ENCODE measurements at places on chromosomes 16 and 17.

- H3K27ac ChIP-seq, result no peak overlapping the region
- no peak overlapping the region for H3K4me3 ChIP-seq
- no peaks in the 10 kb centered on the region for H3K36me3 ChIP-seq
- H3K27me3 ChIP-seq, result no peaks in the 10 kb centered on the region
- no peak for DNase-seq
Measured at GRCh38 chr17:82277851-82278250, 4.4 kb upstream of the CSNK1D start.

DNA sequence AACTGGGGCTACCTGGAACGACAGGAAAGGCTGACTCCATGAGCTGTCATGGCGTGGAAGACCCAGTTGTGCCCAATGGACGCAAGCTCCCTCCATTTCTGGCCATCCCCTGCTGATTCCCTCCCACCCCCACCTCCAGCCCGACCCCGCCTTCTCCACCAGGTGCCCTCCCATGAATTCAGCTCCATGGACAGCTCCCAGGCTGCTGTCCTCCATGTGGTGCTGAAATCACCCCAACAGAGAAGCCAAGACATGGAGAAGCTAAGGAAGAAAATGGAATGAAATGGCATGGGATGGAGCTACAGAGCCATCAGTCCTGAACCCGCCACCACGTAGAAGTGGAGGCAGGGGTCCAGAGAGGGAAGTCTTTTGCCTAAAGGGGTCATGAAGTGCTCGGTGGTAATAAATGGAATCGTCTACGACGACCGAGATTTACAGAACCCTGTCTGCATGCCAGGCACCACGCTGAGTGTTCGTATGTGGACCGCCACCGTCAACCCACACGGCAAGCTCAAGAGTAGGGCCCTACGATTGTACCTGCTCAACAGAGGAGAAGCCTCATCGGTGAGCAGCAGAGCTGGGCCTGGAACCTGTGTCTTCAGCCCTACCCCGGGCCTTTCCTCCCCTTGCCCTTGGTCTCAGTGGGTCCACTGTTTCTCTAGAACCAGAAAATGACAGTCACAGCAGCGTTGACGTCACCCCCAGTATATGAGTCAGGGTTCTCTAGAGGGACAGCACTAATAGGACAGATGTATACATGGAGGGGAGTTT, 9.3 kb upstream of the ZC3H18 start:
- H3K4me3 ChIP-seq, result no peak overlapping the region
- H3K27ac ChIP-seq, result no peak overlapping the region
- H3K27me3 ChIP-seq, result no peaks in the 10 kb centered on the region

GRCh38 chr17:65408050-65408449, 153.4 kb downstream of the AXIN2 start:
- H3K4me3 ChIP-seq, result no peak overlapping the region
- H3K4me1 ChIP-seq, result peaks cover 10% of the 10 kb centered on the region
- DNase-seq, result no peak
- H3K36me3 ChIP-seq, result no peaks in the 10 kb centered on the region
- H3K27ac ChIP-seq, result no peak overlapping the region

GRCh38 chr17:7460850-7461660, 16.2 kb downstream of the CHRNB1 start:
- peaks cover 10% of the 10 kb centered on the region for H3K4me1 ChIP-seq
- no peak overlapping the region for H3K4me3 ChIP-seq
- H3K27ac ChIP-seq, result peak overlapping the region; percentile 12
- H3K36me3 ChIP-seq, result peaks cover 30% of the 10 kb centered on the region

DNA sequence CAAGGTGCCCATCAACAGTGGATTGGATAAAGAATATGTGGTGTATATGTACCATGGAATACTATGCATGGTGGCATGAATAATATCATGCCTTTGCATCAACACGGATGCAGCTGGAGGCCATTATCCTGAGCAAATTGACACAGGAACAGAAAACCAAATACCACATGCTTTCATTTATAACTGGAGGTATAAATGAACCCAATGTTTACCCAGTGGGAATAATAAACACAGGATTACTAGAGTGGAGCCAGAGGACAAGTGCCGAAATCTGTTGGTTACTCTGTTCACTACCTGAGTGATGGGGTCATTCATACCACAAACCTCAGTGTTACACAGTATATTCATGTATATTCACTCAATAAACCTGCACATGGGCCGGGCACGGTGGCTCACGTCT, 125.2 kb downstream of the CDH11 start:
- no peaks in the 10 kb centered on the region for H3K27me3 ChIP-seq
- no peak for DNase-seq
- H3K4me3 ChIP-seq, result no peak overlapping the region
- no peak overlapping the region for H3K27ac ChIP-seq
- H3K36me3 ChIP-seq, result no peaks in the 10 kb centered on the region

DNA sequence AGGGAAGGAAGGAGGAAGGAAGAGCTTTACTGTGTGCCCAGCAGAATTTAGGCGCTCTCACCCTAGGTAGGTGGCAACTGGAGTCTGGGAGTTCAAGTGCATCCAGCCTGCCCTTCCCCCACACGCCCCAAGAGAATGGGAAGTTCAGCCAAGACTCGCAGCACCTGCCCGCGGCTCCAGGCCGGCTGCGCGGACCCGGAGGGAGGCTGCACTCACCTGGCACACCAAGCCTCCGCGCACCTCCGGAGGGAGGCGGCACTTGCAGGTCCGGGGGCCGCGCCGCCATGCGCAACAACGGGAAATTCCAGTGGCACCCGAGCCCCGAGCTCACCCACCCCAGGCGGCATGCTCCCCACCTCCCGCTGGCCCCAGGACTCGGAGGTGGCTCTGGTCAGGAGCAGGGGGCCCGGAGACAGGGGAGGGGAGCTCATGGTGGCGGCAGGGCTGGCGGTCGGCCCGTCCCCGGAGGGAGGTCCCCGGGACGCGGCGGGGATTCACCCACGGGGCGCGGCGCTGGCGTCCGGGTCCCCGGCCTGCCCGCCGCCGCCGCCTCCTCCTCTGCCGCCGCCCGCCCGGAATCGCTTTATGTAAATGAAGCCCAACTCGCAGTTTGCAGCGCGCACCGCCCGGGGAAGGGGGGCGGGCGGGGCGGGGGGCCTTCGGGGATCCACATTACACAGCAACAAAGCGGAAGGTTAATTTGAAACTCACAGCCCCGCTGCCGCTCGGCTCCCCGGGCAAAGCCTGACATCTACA, at the start of gene ZFHX3:
Gene ZFHX3 (minus strand): TSS at position 593 of the 756 bp plus-strand sequence. CDS start 87,983 bp downstream, outside the sequence.
- peaks cover 71% of the 10 kb centered on the region for H3K27me3 ChIP-seq
- peak within 1 kb of the TSS; percentile 77 for H3K4me3 ChIP-seq
